T-helper 9 cell (primary cell): ENCODE measurements at places on chromosomes 3 and 15.

DNA sequence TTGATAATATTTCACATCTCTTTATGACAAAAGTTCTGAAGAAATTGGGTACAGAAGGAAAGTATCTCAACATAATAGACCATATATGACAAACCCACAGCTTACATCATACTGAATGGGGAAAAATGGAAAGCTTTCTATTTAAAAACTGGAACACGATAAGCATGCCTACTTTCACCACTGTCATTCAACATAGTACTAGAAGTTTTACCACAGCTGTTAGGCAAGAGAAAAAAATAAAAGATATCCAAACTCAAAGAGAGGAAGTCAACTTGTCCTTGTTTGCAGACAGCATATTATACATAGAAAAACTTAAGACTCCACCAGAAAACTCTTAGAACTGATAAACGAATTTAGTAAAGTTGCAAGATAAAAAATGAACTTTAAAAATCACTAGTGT, 40.3 kb downstream of the COPS2 start:
- DNase-seq = no peak

DNA sequence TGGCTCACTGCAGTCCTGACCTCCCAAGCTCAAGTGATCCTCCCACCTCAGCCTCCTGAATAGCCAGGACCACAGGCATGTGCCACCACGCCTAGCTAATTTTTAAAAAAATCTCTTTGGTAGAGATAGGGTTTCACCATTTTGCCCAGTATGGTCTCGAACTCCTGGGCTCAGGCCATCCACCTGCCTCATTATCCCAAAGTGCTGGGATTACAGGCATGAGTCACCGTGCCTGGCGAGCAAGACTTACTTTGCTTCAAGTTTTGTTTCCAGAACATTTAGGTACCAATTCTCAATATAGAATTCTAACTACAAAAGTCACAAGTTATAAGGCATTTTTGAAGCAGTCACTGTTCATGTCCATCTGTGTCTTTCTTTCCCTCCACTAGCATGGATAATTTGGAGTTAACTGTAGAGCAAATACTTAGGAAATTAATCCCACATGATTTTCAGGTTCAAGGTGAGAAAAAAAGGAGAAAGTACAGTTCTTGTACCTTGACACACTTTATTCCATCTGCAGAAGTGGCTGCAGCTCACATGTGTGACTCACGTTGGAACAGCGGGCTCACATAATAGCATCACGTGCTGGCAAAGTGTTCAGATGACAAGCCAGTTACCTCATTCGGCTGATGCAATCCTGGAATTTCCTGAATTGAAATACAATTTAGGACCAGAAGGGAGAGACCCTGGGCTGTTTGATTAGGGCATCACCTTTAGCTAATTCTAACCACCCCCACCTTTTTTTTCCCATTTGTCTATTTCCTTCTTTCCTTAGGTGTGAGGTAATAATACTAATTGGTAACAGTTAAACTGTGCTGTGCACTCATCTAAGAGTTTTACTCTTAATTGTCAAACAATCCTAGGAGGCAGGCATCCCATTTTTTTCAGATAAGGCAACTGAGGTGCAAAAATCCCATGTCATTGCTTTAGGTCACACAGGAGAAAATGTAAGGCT, 46.9 kb upstream of the NEDD4 start:
- DNase-seq = no peak

GRCh38 chr3:110027446-110028080, 690.2 kb upstream of the DPPA4 start:
- DNase-seq = no peak

GRCh38 chr3:22101811-22102210, 350.8 kb upstream of the ZNF385D start:
- DNase-seq = no peak

- DNase-seq = no peak
Observed at GRCh38 chr3:73141525-73141924, 80.1 kb downstream of the EBLN2 start.

- no peak for DNase-seq
Observed at GRCh38 chr3:141808586-141808985, 45.4 kb downstream of the GRK7 start.
